ENCODE measurements at places on chromosomes 2 and 18.

GRCh38 chr2:23497063-23497462 lies 112.1 kb downstream of the KLHL29 start:
- DNase-seq: no peak

DNA sequence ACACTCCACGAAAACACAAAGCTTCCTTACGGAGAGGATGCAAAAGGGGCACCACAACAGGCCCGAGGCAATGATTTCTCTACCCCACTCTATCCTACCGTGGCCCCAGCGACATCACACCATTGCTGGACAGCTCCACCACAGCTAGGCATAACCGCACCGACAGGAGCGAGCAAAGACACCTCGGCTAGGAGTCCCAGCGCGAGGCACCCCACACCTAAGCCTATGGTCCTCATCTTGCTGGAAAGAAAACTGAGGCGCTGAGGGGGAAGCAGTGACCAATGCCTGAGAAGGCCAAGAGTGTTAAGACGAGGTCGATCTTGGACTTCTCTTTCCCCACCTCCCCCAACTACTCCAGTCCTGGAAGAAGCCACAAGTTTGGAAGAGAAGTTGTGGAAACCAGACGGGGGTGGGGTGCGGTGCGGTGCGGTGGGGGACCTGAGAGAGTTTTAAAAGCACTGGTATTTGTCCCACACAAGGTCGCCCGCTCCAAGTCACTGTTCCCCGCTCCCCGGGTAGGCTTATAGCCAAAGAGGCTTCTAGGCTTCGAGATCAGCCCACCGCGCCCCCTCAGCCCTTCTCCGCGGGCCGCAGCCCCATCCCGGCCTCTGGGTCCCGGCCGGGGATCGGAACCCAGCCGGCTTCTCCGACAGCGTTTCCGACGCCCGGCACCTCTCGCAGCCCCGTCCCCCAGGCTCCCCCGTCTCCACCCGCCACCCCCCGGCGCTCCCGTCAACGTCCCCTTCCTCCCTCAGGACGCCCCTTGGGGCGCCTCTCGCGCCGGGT lies 766 bp downstream of the PDE6D start:
- DNase-seq: no peak

- no peak for DNase-seq
Measured at GRCh38 chr18:56067969-56068671, 480.1 kb upstream of the TCF4 start.

- DNase-seq: peak; percentile 58
Measured at GRCh38 chr2:41937921-41938708, 109.7 kb upstream of the PKDCC start.

DNA sequence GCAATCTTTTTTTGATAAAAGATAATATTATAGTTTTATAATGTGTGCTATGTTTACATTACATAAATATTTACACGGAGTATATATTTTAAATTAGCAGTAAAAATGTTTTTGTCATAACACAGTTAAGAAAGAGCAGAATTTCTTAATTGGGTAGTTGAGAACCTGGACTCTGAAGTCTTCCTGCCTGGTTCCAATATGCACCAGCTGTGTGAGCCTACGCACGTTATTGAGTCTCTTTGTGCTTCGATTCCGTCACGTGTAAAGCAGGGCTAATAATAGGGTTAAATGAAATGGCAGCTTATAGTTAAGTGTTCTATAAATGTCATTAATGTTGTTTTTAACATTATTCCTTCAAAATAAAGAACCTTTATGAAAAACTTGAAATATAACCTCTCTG lies 1.2 kb upstream of the CCDC88A start:
- DNase-seq: no peak

DNA sequence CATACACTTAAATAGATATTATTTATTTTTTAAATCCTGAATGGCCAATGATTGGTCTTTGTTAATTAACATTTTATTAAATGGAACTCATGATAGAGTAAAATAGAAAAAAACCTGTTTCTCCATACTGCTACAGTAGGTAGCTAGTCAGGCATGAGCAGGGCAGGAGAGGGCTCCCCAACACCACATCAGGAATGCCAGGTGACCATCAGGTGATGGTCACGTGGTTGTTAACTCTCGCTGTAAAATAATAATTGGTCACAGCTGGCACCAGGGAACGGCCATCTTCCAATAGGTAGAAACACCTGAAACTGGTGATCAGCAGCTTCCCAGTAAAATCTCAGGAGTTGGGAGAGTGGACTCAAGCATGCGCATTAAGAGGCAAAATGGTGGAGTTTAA lies 172.2 kb downstream of the MEIS1 start:
- DNase-seq: no peak

DNA sequence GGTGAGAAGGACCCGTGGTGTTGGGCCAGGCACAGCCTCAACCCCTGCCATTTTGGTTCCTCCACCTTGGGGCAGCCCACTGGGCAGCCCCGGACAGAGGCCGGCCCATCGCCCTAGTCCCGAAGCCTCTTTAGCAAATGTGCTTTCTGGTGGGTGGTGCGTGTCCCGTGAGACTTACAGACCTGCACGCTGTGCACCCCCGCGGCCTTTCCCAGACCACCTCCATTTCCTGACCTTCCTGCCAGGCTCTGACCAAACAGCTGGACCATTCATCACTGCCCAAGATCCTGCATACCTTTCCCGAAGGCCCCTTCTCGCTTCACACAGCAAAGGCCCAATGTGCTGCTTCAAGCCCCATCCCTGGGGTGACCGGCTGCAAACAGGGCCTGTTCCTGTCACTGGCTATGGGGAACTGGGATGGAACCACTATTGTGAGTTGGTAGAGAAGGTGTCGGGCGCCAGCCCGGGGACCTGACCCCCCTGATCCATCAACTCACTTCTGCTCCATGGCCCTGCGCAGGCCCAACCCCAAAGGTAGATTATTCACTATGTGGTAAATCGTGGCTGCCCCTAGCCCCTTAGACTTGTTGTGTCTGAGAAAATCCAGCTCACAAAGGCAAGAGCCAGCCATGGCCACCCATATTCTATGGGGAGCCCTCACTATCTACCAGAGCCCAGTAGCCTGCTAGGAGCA lies 341.0 kb downstream of the EIPR1 start:
- no peak for DNase-seq

DNA sequence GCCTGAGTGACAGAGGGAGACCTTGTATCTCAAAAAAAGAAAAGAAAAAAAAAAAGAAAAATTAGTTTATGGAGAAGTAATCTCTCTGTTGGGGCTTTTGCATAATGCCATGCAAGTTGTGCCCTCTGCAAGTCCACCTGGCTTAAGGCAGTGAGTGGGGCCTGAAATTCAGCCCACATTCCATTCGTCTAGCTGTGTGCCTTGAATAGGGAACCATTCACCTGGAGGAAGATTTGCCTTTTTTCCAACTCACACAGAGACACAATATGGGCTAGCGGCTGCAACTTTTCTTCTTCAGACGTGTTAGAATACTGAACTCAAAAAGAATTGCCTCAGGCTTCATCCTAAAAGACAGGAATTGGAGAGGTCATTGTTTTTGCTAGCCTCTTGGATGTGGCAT lies 160.0 kb upstream of the STON1 start:
- no peak for DNase-seq

DNA sequence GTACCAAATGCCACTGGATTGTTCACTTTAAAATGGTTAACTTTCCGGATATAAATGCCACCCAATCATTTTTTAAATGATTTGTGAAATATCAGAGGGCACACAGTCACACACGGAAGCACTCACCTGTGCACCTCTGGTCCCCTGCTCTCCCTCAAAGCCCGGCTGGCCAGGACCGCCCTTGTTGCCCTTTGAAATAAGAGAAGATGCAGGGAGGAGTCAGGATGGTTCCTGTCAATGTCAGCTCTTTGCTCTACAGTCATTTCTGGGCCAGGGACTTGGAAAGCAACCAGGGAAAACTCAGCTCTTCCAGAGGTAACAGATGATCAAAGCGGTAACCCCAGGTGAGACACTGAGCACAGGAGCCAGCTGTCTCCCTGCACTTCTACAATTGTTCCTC lies 60.7 kb downstream of the COL6A3 start:
- DNase-seq: no peak

DNA sequence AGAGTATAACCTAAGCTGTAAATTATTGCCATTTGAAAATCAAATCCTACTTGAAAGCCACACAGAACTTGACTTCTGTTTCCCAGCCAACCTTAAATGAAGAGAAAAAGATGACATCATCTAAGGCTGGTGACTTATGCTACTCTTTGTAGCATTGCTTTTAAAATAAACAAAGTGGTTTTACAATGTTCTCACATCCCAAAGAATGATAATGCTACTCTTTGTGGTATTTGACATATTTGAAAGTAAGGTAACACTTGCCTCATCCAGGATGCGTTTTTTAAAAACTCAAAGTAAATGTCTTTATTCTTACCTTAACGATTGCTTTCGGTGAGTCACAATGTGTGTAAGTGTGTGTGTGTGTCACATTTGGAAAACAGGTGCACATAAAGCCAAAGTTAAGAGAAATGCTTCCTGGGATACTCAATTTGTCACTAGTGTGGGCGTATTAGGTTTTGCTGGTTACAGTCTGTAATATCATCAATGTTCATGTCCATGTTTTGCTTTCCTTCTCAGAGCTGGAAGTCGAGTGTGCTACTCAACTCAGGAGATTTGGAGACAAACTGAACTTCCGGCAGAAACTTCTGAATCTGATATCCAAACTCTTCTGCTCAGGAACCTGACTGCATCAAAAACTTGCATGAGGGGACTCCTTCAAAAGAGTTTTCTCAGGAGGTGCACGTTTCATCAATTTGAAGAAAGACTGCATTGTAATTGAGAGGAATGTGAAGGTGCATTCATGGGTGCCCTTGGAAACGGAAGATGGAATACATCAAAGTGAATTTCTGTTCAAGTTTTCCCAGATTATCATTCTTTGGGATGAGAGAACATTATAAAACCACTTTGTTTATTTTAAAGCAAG lies 2.6 kb downstream of the PMAIP1 start:
- no peak for DNase-seq

- DNase-seq: no peak
Measured at GRCh38 chr2:141906678-141907077, 224.1 kb downstream of the LRP1B start.

- no peak for DNase-seq
Measured at GRCh38 chr18:10245846-10246175, 208.6 kb upstream of the APCDD1 start.

DNA sequence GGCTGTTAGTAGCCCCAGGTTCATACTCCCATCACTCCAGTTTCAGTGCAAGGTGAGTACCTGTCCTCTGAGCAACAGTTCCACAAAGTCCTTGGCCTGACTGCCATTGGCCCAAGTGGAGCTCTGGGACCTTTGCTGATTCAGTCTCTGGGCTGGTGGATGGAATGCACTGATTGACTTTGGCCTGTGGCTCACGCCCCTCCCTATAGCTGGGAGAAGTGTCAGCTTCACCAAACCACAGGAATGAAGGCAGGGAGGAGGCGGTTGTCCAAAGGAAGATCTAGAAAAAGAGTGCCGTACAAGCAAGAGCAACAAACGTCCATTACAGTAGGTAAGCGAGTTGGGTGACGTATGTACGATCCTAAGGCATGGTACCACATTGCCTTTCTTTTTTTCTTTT lies 34.0 kb downstream of the QPCT start:
- no peak for DNase-seq

- DNase-seq: no peak
Measured at GRCh38 chr2:175964195-175964594, 37.9 kb downstream of the LNPK start.

DNA sequence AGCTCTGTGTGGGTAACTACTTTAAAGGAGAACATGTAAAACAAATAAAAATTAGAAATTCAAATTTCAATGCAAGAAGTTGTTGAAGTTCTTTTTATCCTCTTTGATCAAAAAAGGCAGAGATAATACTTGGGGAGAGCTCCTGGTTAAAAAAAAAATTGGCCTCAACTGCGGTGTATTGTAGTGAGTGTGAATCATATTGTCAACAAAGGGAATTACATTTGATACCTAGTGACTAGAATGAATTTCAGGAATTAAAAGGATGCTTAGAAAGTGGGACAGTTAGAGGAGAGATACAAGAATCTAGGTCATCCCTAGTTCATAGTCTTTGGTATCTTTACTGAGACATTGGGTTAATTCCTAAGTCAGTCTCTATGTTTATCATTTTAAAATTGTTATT lies 473.0 kb downstream of the CCDC85A start:
- DNase-seq: no peak

DNA sequence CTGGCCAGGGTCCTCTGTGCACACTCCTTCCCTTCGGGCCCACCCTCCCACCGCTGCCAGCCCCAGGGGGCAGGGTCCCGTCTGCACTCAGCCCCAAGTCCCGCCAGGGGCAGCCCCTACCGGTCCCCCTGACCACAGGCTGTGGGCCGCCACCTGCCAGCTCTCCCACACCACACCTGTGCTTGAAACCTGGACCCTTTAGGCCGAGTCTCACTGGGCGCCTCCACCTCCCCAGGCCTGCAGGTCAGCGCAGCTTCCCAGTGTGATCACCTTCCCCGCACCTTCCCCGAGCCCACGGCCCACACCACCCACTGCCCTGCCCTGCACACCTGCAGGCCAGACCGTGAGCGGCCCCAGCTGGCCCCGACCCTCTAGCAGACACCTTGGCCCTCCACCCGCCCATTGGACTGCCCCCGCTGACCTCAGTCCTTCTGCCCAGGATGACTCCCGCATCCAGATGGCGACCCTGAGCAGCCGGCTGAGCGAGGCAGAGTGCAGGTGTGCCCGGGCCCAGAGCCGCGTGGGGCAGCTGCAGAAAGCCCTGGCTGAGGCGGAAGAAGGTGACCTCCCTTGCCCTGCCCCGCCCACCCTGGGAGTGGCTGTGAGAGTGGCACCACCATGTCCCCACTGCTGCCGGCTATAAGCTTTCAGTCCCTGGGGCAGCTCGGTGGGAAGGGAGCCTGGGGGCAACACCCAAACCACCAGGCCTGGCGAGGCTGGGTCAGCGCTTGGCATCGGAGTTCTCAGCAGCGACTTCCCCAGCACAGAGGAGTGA lies 31.3 kb upstream of the SNED1 start:
- DNase-seq: peak; percentile 12

DNA sequence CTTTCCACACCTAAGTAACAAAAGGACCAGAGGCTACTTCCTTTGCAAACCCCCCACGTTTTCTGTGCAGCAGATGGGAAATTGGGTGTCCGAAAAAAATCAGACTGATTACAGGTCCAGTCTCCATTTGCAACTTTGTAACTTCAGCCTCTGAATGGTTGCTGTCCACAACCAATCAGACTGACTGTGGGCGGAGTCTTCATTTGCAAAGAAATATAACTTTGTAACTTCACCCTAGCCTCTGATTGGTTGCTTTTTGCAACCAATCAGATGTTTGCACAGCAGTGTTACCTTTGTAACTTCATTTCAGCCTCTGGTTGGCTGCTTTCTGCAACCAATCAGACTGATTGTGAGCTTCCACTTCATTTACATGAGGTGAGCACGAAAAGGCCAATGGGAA lies 27.8 kb upstream of the CACNB4 start:
- no peak for DNase-seq
